T-helper 2 cell treated with Interferon-gamma antibody and Interleukin-4, amounts not matched to agents 5 μg/mL and 100 μg/mL, for 36 hours (primary cell): ENCODE measurements at places on chromosomes 7 and 10.
A peak's percentile ranks its signal among the peaks of the same experiment; 100 is the strongest.

DNA sequence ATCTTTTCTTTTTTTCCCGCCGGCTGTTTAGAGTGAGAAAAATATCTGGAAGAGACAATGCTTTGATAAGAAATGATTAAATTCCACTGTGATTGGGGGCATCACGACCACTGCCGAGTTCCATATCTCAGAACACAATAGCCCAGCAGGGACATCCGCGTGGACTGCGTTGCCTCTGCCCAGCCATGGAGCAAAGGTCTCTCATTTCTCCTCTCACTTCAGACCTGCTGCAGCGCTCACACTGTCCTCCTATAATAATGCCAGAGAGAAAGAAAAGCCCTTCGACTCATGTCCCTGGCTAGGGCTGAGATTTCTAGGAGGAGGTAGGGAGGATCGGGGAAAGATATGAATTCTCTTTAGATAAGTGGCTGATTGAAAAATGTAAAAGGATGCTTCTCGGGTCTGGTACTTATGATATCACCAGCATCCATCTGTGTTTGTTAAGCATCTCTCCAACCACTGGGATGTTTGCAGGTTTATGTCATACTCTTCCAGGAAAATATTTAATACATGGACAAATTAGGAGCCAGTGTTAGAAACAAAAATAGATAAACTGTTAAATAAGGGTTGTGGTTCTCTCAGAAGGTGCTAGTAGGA is 472.9 kb upstream of the AKR1E2 start:
- peaks cover 23% of the 10 kb centered on the region for H3K4me1 ChIP-seq
- H3K36me3 ChIP-seq, result no peaks in the 10 kb centered on the region
- DNase-seq, result no peak
- no peak overlapping the region for H3K4me3 ChIP-seq
- peaks cover 5% of the 10 kb centered on the region for H3K27me3 ChIP-seq
- no peak overlapping the region for H3K27ac ChIP-seq

GRCh38 chr7:14020339-14020900 is 31.0 kb upstream of the ETV1 start:
- no peak for DNase-seq
- no peaks in the 10 kb centered on the region for H3K27me3 ChIP-seq
- no peaks in the 10 kb centered on the region for H3K36me3 ChIP-seq
- H3K4me3 ChIP-seq, result no peak overlapping the region
- no peaks in the 10 kb centered on the region for H3K4me1 ChIP-seq

GRCh38 chr7:105680505-105681187 is 99.4 kb upstream of the EFCAB10 start:
- H3K27me3 ChIP-seq, result no peaks in the 10 kb centered on the region
- peaks cover 23% of the 10 kb centered on the region for H3K36me3 ChIP-seq
- no peak overlapping the region for H3K27ac ChIP-seq
- no peak overlapping the region for H3K4me3 ChIP-seq

- no peak for DNase-seq
- no peaks in the 10 kb centered on the region for H3K27me3 ChIP-seq
- no peak overlapping the region for H3K4me3 ChIP-seq
- no peak overlapping the region for H3K27ac ChIP-seq
- no peaks in the 10 kb centered on the region for H3K4me1 ChIP-seq
- no peaks in the 10 kb centered on the region for H3K36me3 ChIP-seq
Observed at GRCh38 chr10:4934391-4934987, 28.7 kb upstream of the AKR1C1 start.

- no peak for DNase-seq
- no peak overlapping the region for H3K4me3 ChIP-seq
- H3K27me3 ChIP-seq, result no peaks in the 10 kb centered on the region
- no peak overlapping the region for H3K27ac ChIP-seq
- H3K36me3 ChIP-seq, result no peaks in the 10 kb centered on the region
- H3K4me1 ChIP-seq, result no peaks in the 10 kb centered on the region
Observed at GRCh38 chr10:131849591-131850382, 51.0 kb upstream of the PPP2R2D start.

GRCh38 chr10:12042409-12042796 is 206 bp downstream of the UPF2 start:
- H3K27ac ChIP-seq, result peak overlapping the region; percentile 100
- peaks cover 17% of the 10 kb centered on the region for H3K36me3 ChIP-seq
- H3K27me3 ChIP-seq, result peaks cover 4% of the 10 kb centered on the region
- peak; percentile 58 for DNase-seq
- H3K4me1 ChIP-seq, result peaks cover 26% of the 10 kb centered on the region

DNA sequence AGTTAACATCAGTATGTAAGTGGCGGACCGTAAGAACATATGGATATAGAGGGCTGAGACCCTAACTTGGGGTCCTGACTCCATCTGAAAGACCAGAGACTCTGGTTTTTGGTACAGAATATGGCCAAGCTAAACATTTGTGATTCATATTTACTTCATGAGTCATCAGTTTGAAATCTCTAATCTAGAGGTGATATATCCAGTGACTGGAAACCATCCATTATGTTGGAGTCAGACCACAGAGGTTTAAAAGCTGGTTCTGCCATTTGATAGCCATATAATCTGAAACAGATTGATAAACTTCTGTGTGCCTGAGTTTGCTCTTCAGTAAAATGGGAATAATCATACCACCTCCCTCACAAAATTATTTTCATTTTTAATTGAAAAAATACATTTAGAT is 505.3 kb downstream of the SORCS3 start:
- H3K4me1 ChIP-seq, result no peaks in the 10 kb centered on the region
- H3K36me3 ChIP-seq, result no peaks in the 10 kb centered on the region
- no peaks in the 10 kb centered on the region for H3K27me3 ChIP-seq
- no peak overlapping the region for H3K4me3 ChIP-seq

GRCh38 chr7:30984359-30985107 is 20.8 kb downstream of the GHRHR start:
- no peak overlapping the region for H3K27ac ChIP-seq
- no peaks in the 10 kb centered on the region for H3K36me3 ChIP-seq
- H3K4me1 ChIP-seq, result peaks cover 5% of the 10 kb centered on the region
- H3K4me3 ChIP-seq, result no peak overlapping the region

DNA sequence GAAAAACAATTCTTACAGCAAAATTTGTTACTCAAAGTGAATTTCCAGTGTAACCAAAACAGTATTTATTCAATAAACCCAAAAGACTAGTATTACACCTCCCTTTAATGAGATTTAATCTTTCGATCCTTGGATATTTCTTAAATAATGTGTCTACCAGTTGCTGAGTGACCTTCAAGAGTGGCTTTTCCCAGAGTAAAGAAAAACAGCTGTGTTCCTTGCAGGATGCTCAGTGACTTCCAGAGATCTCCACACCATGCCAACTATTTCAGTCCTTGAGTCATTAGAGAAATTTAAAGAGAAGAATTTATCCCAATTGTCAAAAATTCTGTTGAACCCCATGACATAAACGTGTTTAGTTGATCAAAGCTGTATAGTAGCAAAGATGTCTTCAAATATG is 44.0 kb downstream of the IMMP2L start:
- peaks cover 4% of the 10 kb centered on the region for H3K36me3 ChIP-seq
- H3K27me3 ChIP-seq, result no peaks in the 10 kb centered on the region
- H3K27ac ChIP-seq, result no peak overlapping the region
- no peaks in the 10 kb centered on the region for H3K4me1 ChIP-seq
- no peak for DNase-seq

GRCh38 chr7:1421020-1421790 is 38.1 kb downstream of the MICALL2 start:
- H3K4me1 ChIP-seq, result peaks cover 19% of the 10 kb centered on the region
- H3K27me3 ChIP-seq, result peaks cover 18% of the 10 kb centered on the region
- H3K27ac ChIP-seq, result no peak overlapping the region
- H3K36me3 ChIP-seq, result no peaks in the 10 kb centered on the region
- DNase-seq, result no peak

GRCh38 chr7:67348171-67348570 is 351.5 kb downstream of the TYW1 start:
- H3K4me1 ChIP-seq, result no peaks in the 10 kb centered on the region
- no peak overlapping the region for H3K4me3 ChIP-seq
- no peak overlapping the region for H3K27ac ChIP-seq
- DNase-seq, result no peak

DNA sequence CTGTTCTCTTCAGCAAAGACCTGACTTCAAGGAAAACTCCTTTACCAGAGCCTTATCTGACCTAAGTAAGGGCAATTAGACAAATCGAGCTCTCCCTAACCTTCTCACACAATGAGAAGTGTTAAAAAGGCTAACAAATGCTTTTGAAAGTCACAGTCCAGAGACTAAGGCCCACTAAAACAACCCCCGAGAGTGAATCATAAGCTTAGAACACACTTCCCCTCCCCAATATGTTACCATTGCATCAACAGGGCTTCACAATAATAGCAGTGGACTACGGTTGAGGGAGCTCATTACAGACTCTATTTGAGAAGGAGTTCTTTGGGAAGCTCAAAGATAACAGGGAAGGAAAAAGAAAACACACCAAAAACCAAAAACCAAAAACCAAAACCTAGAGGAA is 28.6 kb upstream of the ZEB1 start:
- H3K4me1 ChIP-seq, result peaks cover 2% of the 10 kb centered on the region
- H3K27me3 ChIP-seq, result peaks cover 3% of the 10 kb centered on the region
- no peak overlapping the region for H3K27ac ChIP-seq
- H3K4me3 ChIP-seq, result no peak overlapping the region
- no peak for DNase-seq

DNA sequence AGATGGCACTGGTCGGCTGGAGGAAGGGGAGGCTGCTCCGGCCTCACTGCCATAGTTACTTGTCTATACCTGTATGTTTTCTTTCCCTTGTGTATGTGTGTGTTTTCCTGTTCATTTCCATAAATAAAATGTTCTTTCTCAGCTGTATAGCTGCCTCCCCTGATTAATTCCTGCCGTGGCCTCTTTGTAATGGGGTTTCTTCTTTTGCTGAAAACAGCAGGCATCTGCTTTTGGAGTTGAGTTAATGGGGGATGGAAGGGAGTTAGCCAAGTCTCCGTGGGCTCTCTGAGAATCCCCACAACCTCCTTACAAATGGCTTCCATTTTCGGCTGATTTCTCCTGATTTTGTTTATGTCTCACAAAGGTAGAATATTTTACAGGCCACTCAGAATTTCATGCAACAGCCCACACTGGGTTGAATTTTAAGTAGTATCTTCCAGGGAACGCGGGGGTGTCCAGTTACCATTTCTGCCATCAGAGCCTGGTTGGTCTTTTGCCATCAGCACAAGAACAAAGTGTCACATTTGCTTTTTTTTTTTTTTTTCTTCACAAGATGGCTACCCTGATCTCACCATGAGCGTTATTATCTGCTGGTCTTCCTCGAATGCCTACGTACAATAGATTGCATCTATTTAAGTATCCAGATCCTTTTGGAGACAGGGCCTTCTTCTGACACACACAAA is 88.1 kb upstream of the NRP1 start:
- H3K27ac ChIP-seq, result no peak overlapping the region
- H3K36me3 ChIP-seq, result no peaks in the 10 kb centered on the region
- no peak for DNase-seq
- peaks cover 23% of the 10 kb centered on the region for H3K27me3 ChIP-seq
- no peaks in the 10 kb centered on the region for H3K4me1 ChIP-seq
- H3K4me3 ChIP-seq, result no peak overlapping the region

GRCh38 chr10:100802607-100803006 is 57.2 kb downstream of the PAX2 start:
- H3K4me1 ChIP-seq, result no peaks in the 10 kb centered on the region
- no peaks in the 10 kb centered on the region for H3K36me3 ChIP-seq
- H3K27me3 ChIP-seq, result peaks cover 48% of the 10 kb centered on the region
- H3K4me3 ChIP-seq, result no peak overlapping the region
- no peak overlapping the region for H3K27ac ChIP-seq

- DNase-seq, result peak; percentile 77
- H3K4me1 ChIP-seq, result peaks cover 12% of the 10 kb centered on the region
- peaks cover 61% of the 10 kb centered on the region for H3K27me3 ChIP-seq
- no peaks in the 10 kb centered on the region for H3K36me3 ChIP-seq
- no peak overlapping the region for H3K27ac ChIP-seq
- H3K4me3 ChIP-seq, result no peak overlapping the region
Observed at GRCh38 chr10:88800152-88801125, 2.1 kb upstream of the LIPM start.
